Occipital lobe (tissue), 3 donors: ENCODE measurements at places on chromosomes 12 and 14.

DNA sequence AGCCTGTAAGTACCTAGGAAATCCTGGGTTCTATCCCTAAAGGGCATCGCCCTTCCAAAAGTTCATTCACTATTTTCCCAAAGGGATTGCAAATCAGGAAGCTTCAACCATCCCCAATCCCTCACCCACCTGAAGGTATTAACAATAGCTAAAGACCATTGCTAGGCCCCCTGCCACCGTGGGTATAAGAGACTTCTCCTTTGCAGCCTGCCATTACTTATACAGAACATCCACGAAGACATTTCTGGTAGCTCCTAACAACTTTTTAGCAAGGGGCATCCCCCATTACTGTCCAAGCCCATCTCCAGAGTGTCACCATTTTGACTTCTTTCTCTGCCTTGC is 384 bp upstream of the SMUG1 start:
- no peak for DNase-seq

- no peak for DNase-seq
Measured at GRCh38 chr12:130342842-130343241, 5.2 kb downstream of the PIWIL1 start.

DNA sequence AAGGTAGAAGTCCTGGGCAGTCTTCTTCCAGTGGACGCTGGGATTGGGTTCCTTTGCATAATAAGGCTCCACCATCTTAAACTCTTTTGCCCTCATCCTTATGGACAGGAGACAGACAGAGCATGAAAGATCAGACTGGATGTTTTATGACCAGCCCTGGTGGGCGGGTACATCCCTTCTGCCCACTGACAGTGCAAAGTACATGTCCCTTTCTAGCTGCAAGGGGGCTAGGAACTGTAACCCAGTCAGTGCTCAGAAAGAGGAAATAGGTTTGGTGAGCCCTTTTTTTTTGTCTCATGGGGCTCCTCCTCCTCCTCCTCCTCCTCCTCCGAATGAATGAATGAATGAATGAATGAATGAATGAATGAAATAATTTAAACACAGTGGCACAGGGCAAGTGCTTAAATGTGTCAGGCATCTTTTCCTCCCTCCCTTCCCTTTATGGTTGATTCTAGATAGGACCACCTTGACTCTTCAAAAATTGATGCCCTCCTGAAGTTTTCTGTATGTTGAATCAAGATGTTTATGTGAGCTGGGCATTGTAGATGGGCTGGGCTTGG is 36.4 kb upstream of the HNF1A start:
- no peak for DNase-seq

DNA sequence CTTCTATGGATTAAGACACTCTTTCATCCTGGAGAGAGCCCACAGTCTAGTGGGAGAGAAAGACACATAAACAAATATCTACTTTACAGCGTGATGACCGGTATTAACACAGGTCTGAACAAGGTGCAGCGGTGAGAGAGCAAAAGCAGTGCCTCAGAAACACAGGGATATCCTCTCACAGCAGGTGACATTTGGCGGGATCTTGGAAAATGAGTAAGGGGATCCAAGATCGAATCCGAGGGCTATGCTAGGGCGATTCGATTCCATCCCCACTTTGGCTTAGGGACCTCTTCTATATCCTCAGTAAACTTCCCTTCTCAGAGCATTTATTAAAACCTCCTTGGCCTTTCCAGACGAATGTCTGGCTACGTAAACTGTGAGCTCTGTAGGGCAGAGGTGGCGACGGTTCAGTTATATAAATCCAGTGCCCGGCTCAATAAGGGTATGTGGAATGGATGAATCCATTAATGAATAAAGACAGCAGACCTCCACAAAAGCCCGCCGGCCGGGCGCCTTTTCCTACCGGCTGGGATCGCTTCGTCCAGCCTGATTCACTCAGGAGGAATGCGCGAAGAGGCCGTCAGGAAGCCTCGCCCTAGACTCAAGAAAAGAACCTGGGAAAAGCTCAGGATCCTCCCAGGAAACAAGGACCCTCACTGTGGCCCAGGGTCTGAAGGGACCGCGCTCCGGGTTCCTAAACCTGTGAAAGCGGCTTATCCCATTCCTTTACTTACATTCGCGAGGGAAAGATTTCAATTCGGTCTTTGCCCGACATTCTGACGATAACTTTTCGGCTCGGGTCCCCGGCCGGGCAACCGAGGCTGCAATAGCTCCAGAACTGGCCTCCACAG is 455 bp downstream of the ATP6V1D start:
- DNase-seq, result no peak

- DNase-seq, result no peak
Measured at GRCh38 chr12:95547522-95548055, 3.7 kb downstream of the USP44 start.

GRCh38 chr12:103392722-103393121 is 103.0 kb downstream of the C12orf42 start:
- no peak for DNase-seq

DNA sequence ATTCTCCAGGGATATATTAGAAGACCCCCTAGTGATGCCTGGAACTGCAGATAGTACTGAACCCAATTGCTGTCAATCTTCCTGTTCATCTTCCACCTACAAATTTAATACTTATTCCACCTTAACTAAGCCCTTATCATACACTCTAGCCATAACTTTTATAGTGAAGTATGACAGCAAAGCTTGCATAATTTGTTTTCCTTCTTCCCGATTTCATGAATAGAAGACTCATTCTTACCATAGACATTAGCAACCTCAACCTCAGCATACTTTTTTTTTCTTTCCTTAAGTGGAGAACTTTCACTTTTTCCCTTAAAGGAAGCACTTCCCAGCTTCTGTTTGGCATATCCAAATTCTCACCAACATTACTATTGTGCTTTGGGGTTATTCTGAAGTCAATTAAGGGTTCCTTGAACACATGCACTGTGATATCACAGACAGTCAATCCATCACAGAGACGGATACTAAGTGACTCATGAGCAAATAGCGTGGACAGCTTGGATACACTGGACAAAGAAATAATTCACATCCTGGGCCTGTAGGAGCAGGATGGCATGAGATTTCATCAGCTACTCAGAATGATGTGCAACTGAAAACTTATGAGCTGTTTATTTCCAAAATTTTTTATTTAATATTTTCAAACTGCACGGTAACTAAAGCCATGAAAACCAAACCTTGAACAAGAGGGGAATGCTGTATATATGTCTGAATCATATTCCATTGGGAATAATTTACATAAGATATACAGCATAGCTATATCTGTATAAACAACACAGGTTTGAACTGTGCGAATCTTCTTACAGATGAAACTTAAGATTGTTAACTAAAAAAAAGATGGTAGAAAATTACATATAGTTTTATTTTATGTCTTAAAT is 63.9 kb downstream of the SYT1 start:
- DNase-seq, result no peak

DNA sequence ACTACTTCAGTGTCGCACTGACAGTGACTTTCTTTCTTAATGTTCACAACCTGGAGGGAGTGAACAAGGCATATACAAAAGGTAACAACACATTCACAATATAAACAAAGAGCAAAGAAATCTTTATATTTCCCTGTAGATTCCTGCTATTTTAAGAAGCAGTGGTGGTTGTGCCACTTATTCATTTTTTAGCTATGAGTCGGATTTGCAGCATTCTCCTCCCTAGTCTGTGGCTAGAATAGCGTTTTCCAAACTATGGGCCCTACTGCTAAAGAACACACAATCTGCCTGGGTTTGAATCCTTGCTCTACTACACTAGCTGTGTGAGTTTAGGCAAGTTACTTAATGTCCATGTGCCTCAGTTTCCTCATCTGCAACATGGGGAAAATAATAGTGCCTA is 18.6 kb upstream of the MDM1 start:
- DNase-seq, result no peak

DNA sequence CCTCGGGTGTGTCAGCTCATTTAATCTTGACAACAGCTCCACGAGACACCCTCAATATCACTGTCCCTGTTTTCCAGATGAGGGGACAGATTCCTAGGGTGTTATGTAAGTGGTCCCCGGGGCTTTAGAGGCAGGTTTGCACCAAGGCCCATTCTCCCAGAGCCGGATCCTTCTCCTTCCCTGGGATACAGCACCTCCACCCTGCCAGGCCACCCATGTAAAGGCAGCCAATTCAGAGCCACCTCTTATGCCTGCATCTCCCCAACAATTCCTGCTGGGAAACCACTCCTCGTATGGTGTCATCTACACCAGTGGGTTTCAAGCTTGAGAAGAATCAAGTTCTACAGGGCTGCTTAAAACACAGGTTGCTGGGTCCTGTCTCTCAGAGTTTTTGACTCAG is 4.1 kb upstream of the CYP46A1 start:
- DNase-seq, result no peak

DNA sequence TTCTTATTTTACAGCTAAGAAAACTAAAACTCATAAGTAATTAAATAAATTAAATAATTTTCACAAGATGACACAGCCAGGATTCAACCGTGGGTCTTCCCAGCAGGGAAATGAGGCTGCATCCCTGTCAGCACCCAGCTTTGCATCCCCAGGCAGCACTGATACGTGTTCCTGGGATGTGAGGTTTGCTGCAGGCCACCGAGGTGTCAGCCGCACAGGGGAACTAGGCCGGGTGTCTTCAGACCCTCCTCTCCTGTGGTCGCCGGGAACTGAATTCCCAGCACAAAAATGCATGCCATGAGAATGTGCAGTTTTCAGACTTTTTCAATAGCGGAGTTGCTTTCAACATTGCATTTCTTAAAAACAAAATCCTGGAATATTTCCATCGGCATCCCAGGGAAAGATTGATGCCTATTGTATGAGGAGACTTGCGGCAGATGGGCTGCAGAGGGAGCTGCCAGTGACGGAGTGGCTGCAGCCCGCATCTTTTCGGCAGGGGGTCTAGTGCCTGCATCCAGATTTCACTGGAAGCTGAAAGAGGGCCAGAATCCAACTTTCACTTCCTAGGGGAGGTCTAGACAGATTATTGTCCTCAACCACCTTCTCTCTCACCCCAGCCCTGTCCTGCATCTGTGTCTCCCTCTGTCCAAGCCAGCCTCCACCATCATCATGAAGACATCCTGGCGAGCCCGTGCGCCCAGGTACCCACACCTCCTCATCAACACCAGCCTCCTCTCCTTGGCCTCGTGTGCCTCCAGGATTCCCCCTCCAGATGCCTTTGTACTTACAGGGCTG is 12.6 kb downstream of the LRTM2 start:
- DNase-seq, result no peak

- no peak for DNase-seq
Measured at GRCh38 chr14:89331398-89331797, 85.6 kb downstream of the FOXN3 start.

DNA sequence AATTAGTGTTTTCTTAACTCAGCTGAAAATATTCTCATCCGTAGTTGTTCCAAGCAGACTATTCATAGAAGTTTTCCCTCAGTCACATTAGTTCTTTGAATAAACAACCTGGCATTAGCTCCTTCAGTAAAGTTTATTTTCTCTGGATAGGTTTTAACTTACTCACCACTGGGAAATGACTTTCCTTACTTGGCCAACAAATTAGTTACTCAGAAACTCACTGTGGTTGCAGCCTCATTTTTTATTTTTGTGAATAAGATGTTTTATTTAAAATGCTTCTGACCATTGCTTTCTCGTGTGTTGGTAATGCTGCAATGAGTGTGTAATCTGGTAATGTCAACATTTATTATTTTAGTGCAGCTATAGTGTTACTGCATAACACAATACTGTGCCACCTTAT is 74.9 kb downstream of the NOVA1 start:
- DNase-seq, result no peak

DNA sequence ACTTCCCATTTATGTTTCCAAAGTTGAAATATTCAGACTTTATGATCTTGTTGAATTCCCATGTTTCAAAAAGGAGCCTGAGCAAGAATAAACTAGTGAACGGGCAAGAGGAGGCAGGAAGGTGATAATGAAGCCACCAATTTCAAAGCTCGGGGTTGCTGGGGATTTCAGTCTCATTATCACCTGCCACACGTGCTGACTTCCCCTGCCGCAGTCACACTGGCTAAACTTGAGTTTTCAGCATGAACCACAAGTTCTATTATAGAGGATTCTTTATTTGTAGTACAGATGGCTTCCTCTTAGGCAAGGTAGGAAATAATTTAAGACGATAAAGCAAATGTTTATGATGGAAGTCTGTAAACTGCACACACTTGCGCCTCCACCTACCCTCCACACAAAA is 18.1 kb upstream of the DIABLO start:
- DNase-seq, result no peak

DNA sequence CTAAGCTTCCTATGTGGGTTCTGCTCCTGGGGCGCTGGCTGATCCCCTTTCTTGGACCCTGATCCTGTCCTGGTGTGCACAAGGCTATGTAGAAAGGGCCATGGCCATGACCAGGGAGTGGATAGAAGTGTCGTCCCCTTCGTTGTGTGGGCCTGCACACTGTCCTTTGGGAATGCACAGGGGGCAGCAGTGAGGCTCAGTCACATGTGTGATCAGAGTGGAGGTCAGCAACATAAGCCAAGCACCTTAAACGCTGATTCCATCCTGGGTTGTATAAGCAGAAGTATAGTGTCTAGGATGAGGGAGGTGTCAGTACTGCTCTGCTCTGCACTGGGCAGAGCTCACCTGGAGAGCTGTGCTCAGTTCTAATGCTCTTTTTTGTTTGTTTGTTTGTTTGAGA is 48.4 kb downstream of the ESRRB start:
- DNase-seq, result no peak

DNA sequence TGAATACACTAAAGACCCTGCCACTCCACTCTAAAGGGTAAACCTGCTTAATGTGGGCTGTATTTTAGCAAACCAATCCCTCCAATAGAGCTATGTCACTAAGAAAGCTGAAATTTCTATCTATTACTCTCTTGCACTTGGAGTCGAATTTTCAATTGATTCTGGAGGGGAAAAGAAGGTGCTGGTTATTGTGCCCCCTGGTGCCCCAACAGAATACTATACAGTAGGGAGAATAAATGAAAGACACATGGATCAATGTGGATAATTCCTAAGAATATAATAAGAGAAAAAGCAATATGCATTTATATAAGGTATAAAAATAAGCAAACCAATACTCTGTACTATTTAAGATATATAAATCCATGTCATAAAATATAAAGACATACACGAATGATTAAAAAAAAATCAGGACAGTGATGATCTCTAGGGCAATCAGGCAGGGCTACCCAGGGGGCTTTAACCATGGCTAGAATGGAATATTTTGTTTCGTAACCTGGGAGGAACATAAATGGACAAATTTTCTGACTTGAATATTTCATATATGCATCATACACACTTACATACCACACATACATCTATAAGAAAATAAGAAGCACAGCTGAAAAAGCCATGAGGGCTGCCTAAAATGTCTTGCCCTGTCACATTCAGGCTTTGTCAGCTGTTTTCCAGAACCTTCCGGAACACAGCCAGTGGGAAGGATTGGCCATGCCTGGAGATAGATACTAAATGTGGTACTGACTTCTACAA is 54.4 kb downstream of the EFCAB11 start:
- no peak for DNase-seq

GRCh38 chr12:43337571-43338444 is 214.2 kb downstream of the ADAMTS20 start:
- no peak for DNase-seq

GRCh38 chr12:56836317-56836716 is 73.2 kb downstream of the HSD17B6 start:
- no peak for DNase-seq

- no peak for DNase-seq
Measured at GRCh38 chr12:123767613-123768012, 5.5 kb downstream of the DNAH10 start.
